ENCODE measurements at places on chromosomes 2 and 18. TPM values are rescaled to one million over a fixed set of nuclear protein-coding genes. Genes with fewer than 3 reads are reported as not detected.
A peak's percentile ranks its signal among the peaks of the same experiment; 100 is the strongest.

Gene DPYSL5
- not detected for total RNA-seq

Gene ABCG8
- not detected for total RNA-seq

Gene NT5C1B
- not detected for total RNA-seq

Gene PRLH
- total RNA-seq: not detected

Gene NHEJ1
- total RNA-seq: 27.4 TPM

Gene SMYD1
- total RNA-seq: not detected

Gene TTC39C
- 22.6 TPM for total RNA-seq

Gene PLCL1
- 6.6 TPM for total RNA-seq

Gene ST6GAL2
- total RNA-seq: not detected

DNA sequence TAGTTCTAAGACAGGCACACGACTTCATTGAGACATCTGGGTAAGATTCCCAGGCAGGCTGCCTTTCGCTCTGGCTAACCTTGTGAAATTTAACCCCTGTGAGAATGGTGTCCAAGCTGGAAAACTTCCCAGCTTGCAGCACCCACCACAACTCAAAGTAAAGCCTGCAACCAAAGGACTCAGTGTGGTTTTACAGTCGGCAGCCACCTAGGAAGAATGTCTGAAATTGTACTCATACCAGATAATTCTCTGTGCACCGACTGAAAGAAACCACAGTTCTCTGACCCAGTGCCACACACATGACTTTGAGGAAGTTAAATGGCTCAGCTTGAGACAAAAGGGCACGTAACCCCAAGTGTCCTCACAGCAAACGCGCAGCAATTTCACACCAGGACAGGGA is 125.7 kb downstream of the RBMS1 start:
- no peak overlapping the region for H3K4me3 ChIP-seq
- H3K27ac ChIP-seq: no peak overlapping the region
- DNase-seq: peak; percentile 54
- H3K36me3 ChIP-seq: no peaks in the 10 kb centered on the region
- H3K4me1 ChIP-seq: peaks cover 85% of the 10 kb centered on the region

DNA sequence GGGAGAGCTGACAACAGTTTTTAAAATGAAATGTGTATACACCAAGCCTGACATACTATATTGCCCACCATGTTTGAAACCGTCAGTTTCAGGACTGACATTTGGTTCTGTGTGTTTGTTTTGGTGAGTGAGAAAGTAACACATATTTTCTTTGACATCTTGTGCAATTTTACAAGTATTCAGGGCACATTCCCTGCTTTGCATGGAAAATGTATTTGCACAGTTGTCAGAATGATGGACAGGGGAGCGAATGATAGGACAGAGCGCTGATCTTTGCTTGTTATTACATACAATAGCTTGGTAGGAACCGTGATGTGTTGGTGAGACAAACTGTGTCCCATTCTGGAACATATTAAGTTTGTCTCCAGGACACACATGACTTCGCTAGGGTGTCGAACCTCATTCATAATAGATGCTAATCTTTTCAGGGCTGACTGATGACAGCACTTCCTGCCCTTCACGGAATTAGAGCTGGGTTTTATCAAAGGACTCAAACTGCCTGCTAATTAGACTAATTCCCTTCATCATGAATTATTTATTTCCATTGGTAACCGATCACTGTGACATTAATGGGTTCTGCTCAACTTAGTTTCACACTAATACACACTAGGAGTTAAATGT is 158.5 kb downstream of the CDCA7 start:
- no peak for DNase-seq
- no peaks in the 10 kb centered on the region for H3K36me3 ChIP-seq
- no peaks in the 10 kb centered on the region for H3K27me3 ChIP-seq
- no peak overlapping the region for H3K4me3 ChIP-seq

DNA sequence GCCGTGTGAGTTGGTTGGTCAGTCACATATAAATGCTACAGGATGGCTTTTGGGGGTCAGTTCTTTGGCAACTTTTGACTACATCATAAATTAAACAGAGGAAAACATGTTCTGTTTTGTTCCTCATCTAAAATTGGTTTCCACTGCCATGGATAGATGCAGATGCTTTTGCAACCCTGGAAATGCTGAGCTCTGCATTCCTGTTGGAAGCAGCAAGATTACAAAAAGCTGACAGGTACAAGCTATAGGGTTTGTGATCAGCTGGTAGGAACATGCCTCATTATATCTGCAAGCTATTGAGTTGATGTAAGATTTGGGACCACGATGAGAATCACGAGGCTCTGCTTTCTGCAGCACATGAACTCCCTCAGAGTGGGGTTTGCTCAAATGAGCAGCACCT is 207.4 kb upstream of the TPO start:
- H3K27me3 ChIP-seq: no peaks in the 10 kb centered on the region
- no peaks in the 10 kb centered on the region for H3K4me1 ChIP-seq

DNA sequence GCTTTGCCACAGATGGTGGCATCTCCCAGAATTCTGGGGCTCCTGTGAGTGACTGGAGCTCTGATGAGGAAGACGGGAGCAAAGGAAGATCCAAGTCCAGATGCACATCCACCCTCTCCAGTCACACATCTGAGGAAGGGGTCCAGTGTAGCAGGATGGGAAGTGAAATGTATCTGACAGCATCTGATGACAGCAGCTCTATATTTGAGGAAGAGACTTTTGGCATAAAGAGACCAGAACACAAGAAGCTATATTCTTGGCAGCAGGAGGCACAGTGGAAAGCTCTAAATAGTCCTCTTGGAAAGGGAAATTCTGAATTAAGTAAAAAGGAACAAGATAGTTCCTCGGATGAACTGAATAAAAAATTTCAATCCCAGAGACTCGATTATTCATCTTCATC is 23.5 kb upstream of the C1GALT1C1L start:
- no peak overlapping the region for H3K27ac ChIP-seq
- DNase-seq: no peak
- H3K4me3 ChIP-seq: no peak overlapping the region
- no peaks in the 10 kb centered on the region for H3K36me3 ChIP-seq
- H3K4me1 ChIP-seq: no peaks in the 10 kb centered on the region

DNA sequence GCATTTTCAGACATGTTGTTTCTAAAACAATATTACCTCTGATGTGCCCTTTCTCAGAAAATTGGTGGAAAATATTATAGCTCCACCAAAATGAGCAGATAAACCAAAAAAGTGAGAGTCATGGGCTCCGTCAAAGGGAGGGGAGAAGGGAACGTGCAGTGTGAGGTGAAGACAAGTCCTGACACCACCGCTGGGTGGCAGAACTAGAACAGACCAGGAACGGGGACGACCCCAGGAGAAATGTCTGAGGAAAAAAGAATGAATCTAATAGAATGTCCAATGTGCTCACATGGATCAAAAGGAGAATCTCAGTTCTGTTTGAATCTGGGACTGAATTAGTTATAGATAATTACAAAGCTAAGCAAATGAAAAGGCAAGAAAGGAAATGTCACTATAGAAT is 22.6 kb upstream of the BCL2 start:
- H3K4me1 ChIP-seq: peaks cover 21% of the 10 kb centered on the region
- no peak overlapping the region for H3K4me3 ChIP-seq
- H3K36me3 ChIP-seq: peaks cover 84% of the 10 kb centered on the region
- no peaks in the 10 kb centered on the region for H3K27me3 ChIP-seq
- no peak for DNase-seq
- no peak overlapping the region for H3K27ac ChIP-seq

- no peaks in the 10 kb centered on the region for H3K36me3 ChIP-seq
- H3K27me3 ChIP-seq: no peaks in the 10 kb centered on the region
- no peak overlapping the region for H3K4me3 ChIP-seq
- H3K4me1 ChIP-seq: no peaks in the 10 kb centered on the region
These were observed 12.1 kb upstream of the ARHGEF4 start for GRCh38 chr2:130824492-130825061.

DNA sequence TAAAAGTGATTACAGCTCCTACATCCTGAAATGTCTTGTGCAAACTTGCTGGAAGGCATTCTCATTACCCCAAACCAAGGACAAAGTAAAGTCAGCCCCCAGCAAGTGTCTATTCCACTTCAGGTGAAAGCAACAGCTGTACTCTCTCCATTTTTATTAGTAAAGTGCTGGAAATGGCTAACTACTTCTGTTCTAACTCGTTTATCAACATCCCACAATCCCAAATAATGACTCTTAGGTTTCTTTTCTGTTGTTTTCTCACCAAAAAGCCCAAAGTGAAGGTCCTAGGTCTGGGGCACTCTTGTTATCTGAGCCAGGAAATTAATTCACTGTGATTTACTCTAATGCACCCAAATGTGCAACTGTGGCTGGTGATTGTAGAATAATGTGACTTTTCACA is 105.7 kb downstream of the LRRC30 start:
- no peak overlapping the region for H3K27ac ChIP-seq
- H3K27me3 ChIP-seq: no peaks in the 10 kb centered on the region
- DNase-seq: no peak
- H3K36me3 ChIP-seq: no peaks in the 10 kb centered on the region
- H3K4me1 ChIP-seq: no peaks in the 10 kb centered on the region

DNA sequence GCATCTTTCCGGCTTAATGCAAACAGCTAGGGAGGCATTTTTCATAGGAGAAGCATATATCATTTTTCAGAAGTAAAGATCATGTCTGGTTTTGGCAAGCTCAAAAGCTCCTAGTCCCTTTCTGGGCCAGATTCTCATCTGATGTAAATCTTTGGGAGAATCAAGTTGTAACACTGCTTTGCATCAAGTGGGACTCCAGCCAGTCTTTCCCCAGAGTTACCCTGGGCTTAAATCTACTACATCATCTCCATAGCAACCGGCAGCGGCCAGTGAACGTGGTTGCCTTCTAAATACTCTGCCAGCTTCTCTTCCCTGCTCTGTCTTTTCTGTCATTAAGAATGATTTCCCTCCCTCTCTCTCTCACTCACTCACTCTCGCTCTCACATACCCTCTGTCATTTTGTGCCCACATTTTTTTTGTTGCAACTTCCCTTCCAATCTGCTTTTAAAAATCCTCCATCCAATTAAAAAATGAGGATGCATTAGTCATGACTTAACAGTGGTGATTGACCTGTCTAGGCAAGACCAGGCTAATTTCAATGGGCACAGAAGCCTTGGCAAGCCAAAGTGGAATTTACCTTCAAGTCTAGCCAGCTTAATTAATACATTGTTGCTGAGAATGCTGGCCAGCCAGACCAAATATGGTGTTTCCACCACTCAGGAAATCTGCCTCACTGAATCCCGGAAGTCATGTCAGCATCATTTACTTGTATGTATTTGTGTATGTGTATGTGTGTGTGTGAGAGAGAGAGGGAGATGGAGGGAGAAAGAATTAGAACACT is 93.0 kb downstream of the NRP2 start:
- H3K27me3 ChIP-seq: no peaks in the 10 kb centered on the region
- peaks cover 10% of the 10 kb centered on the region for H3K36me3 ChIP-seq
- peak overlapping the region; percentile 42 for H3K27ac ChIP-seq

DNA sequence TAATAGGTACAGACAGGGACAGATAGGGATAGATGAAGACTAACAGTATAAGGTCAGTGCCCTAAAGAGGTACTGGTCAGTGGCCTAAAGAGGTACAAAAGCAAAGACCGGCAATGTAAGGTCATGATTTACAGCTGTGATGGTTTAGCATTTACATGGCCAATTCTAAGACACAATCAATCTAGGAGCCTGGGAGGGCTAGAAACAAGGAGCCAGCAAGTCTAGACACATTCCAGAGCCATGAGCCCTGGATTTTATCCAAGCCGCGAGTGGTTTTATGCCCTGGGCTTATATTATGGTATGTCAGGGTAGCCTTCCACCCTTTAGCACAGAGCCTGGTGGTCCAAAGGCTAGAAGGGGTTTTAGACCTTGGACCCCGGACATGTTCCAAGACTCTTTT is 124.2 kb downstream of the CBLN2 start:
- no peak overlapping the region for H3K27ac ChIP-seq
- no peak overlapping the region for H3K4me3 ChIP-seq
- no peaks in the 10 kb centered on the region for H3K36me3 ChIP-seq
- no peaks in the 10 kb centered on the region for H3K4me1 ChIP-seq
- H3K27me3 ChIP-seq: no peaks in the 10 kb centered on the region
- no peak for DNase-seq

- H3K4me1 ChIP-seq: peaks cover 10% of the 10 kb centered on the region
- no peak overlapping the region for H3K4me3 ChIP-seq
- no peak for DNase-seq
- H3K36me3 ChIP-seq: no peaks in the 10 kb centered on the region
- no peak overlapping the region for H3K27ac ChIP-seq
These were observed 74.7 kb downstream of the SMAD7 start for GRCh38 chr18:48875942-48876511.

DNA sequence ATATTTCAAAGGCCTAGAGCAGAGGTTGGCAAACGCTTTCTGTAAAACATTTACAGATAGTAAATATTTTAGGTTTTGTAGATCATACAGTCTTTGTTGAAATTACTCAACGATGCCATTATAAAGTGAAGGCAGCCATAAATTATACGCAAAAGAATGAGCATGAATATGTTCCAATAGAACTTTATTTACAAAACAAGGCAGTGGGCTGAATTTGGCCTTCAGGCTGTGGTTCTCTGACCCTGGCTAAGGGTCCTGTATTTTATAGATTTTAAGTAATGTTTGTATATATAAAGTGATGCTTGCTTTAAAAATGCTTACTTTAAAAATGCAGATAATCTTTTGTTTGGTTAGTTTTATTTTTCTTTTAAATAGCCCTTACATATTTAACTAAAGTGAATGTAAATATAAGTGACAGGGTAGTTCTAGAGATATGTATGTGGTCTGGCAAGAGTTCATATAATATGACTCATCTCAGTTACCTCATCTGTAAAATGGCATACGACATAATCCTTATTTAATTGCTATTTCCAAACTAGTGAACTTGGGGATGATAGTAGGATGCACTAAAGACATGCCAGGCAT is 51.7 kb upstream of the ATP5MC3 start:
- H3K36me3 ChIP-seq: no peaks in the 10 kb centered on the region
- DNase-seq: no peak
- no peak overlapping the region for H3K27ac ChIP-seq
- H3K4me1 ChIP-seq: no peaks in the 10 kb centered on the region

DNA sequence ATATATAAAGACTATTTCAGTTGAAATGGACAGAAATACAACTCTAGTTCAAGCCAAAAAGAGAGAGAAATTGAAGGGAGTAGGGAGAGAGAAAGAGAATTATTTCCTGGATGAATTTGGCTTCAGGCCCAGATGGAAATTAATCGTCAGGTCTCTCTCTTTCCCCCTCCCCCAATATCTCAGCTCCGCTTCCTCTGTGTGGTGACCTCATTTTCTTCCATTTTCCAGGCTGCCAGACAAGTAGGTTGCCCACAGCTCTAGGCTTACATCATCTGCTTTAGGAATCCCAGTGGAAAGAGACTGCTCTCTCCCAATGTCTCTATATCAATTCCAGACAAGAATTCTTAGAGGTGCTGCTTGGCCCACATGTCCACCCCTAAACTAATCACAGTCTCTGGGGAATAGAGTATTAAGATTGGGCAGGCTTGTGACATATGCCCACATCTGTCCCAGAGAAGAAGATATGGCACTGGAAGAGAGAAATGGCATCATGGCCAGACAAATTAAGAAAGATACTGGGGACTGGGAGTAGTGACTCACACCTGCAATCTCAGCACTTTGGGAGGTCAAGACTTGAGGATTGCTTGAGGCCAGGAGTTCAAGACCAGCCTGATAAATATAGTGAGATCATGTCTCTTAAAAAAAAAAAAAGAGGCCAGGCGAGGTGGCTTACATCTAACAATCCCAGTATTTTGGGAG is 37.2 kb upstream of the CFAP36 start:
- H3K27ac ChIP-seq: no peak overlapping the region
- DNase-seq: no peak
- no peaks in the 10 kb centered on the region for H3K27me3 ChIP-seq
- H3K4me1 ChIP-seq: no peaks in the 10 kb centered on the region
- no peaks in the 10 kb centered on the region for H3K36me3 ChIP-seq

Measured in tibial nerve (tissue), 4 donors.